Effector CD4-positive, alpha-beta T cell (primary cell): ENCODE measurements at places on chromosomes 12 and 14.

GRCh38 chr12:109968801-109969200 lies 27.4 kb downstream of the GIT2 start:
- DNase-seq, result no peak

GRCh38 chr12:53231921-53232645 lies at the start of gene RARG:
RARG (minus strand) TSS chr12:53232209; CDS start chr12:53227545, 4,664 bp downstream.
- DNase-seq, result peak; percentile 49

DNA sequence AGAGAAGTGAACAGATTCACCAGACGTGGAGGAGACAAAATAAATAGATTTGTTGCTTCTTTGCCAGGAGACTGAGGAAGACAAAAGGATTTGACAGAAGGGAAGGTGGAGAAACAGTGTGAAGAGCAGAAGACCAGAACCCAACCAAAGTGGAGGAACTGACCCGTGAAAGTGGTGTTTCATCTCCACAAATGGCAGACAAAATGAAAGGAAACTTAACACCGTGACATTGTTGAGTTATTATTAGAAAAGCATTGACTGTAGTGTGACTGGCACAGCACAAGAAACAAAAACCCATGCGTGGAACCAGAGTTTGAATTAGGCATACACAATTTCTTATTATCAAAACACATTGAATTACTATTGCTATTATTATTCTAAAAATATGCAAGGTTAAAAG lies 518.1 kb downstream of the TMEM121 start:
- no peak for DNase-seq

GRCh38 chr14:50798048-50798421 lies 32.9 kb downstream of the NIN start:
- no peak for DNase-seq
